Jurkat, Clone E6-1 (cell line): ENCODE measurements at places on chromosomes 11 and 22.

DNA sequence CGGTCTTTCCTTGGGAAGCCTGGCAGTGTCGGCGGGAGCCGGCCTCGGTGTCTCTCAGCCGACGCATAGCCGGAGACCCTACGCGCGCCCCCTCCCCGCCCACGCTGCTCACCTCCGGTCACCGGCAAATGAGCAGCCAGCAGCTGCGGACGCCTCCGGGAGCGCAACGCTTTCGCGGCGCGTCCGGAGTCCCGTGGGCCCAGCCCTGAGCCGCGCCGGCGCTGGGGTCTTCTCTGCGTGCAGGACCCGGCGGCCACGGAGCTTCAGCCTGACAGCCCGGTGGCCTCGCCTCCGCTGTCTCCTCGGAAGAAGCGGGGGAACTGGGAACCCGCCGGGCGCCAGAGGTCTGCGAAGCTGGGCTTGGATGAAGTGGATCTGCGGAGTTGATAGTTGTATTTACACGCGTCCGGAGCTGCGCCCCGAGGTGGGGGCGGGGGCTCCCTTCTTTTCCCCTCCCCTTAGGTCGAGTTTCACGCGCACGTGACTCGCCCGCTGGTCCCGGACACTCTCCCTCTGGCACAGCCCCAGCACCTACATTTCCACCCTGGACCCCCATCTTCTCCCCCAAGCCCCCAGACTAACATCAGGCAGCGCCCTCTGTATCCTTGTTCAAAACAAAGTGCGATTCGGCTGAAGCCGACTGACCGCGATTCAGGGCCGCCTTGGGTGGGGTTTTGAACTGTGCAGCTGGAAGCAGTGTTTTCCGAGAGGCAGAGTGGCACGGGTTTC, at the start of gene SLC43A1:
Gene SLC43A1 (minus strand): TSS at position 371 of the 729 bp plus-strand sequence. CDS start 1,591 bp downstream, outside the sequence.
- no peak for DNase-seq

DNA sequence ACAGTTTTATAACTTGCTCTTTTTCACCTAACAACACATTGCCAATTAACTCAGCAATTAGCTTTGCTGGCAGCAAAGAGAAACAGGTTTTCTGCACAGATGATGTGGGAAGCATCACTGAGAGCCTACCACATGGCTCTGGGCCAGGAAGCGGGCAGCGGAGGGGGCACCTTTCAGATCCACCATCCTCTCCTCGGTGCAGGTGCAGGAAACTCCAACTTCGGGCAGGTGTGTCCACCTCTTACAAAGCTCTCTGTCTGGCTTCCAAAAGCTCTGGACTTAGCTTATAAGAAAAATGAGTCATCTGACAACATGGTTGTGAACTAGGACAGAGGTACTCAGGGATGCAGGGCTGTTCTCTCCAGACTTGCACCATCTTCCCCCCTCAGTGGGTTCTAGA, 77.0 kb downstream of the RPS6KA4 start:
- peak; percentile 12 for DNase-seq

DNA sequence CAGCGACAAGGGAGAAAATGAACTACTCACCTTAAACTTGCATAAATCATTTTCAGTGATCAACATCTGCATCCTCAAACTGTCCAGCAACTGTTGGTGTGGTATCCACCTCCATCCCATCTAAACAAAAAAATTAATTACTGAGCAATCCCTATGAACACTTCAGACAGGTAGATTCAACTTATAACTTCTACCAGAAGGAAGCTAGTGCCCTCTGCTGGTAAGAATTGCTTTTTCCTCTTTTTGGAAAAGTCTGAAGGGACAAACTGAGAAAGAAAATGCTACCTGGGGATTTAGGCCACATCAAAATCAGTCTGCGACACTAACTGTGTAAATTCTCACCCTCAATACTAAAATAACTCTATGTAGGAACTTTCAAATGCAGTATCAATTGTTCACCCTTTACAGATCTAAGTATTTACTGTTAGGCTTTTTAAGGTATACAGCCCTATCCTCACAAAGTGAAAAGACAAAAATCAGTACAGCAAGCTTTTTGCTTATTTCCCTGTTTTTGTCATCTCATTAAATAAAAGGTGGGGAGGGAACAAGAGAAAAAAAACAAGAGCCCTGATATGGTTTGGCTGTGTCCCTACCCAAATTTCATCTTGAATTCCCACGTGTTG, 17.9 kb downstream of the CLNS1A start:
- peak; percentile 51 for DNase-seq

DNA sequence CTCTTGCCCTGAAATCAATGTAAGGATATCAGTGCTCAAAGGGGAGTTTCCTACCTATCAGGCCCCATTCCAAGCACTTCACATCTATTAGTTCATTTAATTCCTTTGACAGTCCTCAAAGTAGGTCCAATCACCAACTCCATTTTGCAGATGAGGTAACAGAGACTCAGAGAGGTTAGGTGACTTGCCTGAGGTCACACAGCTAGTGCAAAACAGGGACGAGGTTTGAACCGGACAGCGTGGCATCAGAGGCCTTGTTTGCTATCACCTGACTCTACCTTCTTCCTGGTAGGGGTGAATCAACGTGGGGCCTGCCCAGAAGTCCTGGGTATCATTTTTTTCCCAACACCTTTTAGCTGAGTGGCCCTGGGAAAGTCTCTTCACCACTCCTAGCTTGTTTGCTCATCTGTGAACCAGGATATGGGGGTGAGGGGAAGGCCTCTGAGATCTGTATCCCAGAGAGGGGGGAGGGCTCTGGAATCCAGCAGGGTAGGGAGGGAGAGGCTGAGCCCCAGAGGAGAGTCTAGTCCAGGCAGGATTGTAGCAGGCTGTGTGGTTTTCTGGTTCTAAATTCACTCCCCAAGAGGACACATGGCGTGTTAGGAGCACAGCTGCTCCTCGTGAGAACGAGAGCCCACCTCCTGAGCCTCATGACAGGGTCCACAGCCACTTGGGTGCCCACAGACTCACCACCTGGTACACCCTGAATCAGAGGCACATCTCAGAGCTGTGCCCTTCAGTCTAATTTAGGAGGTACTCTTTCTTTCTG, 174.7 kb downstream of the MN1 start:
- no peak for DNase-seq

DNA sequence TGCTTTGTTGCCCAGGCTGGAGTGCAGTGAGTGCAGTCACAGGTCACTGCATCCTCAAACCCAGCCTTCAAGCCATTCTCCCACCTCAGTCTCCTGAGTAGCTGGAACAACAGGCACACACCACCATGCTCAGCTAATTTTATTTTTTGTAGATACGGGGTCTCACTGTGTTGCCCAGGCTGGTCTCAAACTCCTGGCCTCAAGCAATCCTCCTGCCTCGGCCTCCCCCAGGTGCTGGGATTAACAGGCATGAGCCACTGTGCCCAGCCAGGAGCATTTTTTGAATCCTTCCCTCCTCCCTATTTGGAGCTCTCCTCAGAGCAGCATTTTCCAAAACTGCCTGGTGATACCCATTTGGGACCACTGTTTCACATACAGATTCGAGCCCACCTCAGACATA, 77.2 kb downstream of the NCAPD3 start:
- no peak for DNase-seq

- peak; percentile 96 for DNase-seq
These were observed 77.9 kb upstream of the TIMP3 start for GRCh38 chr22:32723643-32724042.

GRCh38 chr11:29641201-29641600, 375.6 kb downstream of the KCNA4 start:
- DNase-seq, result no peak

- no peak for DNase-seq
These were observed 38.1 kb upstream of the ADA2 start for GRCh38 chr22:17257121-17258001.

- no peak for DNase-seq
These were observed 8.0 kb downstream of the NEAT1 start for GRCh38 chr11:65430406-65431217.

DNA sequence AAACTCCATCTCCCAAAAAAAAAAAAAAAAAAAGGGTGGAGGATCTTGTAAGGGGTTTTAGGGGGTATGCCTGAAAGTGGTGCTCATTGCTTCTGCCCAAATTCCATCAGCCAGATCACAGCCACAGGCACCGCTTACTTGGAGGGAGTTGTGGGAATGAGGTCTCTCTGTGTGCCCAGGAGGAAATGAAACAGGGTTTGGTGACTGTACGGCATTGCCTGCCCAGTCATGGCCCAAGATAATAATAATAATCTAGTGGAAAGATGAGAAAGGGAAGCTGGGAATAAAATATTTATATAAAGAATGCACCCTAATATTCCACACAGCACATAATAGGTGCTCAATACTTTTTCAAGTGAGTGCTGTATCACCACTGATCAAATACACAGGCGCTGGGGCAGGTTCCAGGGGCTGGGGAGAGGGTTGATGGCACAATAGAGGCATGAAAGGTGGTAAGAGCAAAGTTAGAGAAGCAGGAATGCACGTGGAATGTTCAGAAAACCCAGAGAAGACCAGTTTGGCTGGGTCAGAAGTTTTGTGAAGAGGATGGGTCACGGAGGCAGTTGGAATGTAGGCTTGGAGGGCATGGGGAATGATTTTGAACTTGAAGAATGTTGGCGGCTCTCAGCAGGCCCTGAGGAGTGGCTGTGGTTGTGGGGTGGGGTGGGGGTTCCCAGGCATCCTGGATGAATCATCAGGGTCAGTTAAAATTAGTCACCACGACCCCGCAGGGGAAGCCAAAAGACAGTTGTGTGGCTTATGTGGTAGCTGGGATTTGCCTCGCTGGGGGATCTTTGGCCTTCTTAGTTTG, 12.5 kb upstream of the MB start:
- DNase-seq, result no peak

DNA sequence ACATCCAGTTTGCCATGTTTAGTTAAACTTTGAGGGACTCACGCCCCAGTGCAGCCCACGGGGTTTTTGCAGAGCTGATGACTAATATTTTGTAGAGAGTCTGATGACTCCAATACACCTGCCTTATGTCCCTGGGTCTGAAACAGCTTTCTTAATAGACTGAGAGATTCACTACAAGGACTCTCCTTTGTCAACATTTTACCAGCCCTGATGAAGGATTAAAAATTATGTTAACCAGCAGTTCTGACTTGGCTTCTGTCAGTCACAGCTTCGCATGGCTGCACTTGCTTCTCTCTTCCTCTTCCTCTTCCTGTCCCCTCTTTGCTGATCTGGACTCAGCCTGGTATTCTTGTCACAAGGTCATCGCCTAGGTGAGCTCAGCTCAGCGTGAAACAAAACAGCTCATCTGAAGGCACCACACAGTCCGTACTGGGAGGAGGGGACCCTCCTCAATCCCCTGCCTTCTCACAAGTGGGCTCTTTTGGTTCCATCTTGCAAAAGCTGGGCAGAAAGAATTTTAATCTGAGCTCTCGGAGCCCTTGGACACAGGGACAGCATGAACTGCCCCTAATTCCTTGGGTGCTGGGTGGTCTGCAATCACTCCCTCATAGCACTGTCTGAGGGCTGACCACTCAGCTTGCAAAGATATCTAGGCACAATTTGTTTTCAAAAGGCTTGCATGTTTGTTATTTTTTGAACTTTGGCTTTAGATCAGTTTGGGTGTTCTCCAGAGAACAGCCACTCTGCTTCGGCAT, 38.1 kb upstream of the POU2AF1 start:
- no peak for DNase-seq
